Right renal cortex interstitium (tissue), 3 donors: ENCODE measurements at places on chromosomes 6 and 20.

DNA sequence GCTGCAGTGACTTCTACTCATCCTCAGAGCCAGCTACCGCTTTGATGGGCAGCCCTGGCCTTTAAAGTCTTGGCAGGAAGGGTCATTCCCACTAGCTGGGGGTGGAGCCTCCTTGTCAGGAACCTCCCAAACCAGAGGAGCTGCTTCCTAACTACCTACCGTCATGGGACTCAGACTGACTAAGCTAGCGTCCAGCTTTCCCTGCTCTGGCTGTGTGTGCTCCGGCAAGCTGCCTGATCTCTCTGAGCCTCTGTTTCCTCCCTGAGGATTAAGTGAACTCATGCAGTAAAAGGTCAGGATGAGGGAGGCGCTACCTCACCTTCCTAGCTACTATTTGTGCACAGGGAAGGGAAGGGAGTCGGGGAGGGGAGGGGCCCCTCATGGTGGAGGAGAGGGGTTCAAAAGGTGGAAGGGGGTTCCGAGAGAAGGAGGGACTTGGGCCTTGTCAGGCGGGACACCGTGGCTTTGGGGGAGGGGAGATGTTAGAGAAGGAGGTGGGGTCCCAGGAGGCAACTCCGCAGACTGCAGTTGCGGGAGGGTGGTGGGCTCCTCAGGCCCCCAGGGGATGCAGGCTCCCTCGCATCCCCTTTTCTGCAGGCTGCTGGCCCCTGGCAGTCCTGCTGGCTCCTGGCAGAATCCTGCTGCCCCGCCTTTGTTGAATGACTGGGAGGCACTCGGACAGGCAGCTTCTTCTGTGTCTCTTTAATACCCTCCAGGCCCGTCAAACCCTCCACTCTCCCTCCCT lies 9.8 kb downstream of the DUSP15 start:
- DNase-seq, result no peak

DNA sequence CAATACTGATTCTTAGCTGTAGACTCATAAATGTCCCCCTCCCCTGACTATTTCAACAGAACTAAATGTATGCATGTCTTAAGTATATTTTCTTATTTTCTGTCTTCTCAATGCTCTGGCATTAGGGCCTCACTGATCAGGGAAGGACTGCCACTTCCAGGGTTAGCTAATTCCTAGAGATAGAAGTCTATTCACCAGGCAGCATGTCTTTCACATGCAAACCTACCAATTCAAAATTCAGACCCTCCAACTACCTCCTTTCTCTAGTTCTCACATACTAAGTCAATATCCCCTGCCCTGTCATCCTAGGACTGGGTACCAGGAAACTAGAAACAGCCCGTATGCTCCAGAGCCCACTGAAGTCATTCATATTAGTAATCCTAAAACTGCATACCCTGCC lies 132.3 kb downstream of the RALGAPA2 start:
- no peak for DNase-seq

GRCh38 chr6:21357262-21357661 lies 236.3 kb upstream of the SOX4 start:
- no peak for DNase-seq

DNA sequence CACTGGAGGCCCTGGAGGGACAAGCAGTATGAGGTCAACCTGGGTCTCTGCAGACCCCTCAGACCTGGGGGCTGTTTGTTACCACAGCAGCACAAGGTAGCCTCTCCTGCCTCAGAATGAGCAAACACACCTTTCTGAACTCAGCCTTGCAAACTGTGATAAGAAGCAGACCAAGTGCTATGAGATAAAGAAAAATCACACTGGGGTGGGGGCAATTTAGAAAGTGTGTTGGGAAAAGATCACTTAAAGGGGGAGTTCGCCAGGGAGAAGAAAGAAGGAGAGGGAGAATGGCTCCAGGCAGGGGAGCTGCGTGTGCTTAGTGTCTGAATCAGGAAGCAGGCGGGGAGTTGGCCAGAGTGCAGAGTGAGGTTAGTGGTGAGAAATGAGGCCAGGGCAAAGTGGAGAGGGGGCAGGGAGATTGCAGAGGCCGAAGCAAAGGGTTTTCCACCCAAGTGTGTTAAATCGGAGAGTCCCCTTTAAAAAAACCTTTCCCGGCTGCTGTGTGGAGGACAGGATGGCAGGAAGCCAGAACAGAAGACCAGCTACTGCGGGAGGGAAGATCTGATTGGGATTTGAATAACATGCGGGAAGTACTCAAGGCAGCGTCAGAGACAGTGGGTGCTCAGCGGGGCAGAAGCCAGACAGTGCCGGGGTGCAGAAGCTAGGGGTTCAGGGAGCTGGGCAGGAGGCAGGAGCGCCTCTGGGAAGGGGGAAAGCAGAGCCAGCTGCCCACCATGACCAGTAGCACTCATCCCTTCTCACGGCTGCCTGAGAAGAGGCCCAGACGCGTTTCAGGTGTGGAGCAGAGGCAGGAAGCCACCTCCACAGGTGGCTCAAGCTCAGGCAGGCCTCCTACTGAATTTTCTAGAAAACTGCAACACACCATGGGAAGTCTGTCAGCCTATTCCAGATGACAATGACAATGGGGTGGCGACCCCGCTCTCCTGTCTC lies 9.0 kb downstream of the ADA start:
- DNase-seq, result no peak
